ENCODE measurements at places on chromosomes 1 and 21.

DNA sequence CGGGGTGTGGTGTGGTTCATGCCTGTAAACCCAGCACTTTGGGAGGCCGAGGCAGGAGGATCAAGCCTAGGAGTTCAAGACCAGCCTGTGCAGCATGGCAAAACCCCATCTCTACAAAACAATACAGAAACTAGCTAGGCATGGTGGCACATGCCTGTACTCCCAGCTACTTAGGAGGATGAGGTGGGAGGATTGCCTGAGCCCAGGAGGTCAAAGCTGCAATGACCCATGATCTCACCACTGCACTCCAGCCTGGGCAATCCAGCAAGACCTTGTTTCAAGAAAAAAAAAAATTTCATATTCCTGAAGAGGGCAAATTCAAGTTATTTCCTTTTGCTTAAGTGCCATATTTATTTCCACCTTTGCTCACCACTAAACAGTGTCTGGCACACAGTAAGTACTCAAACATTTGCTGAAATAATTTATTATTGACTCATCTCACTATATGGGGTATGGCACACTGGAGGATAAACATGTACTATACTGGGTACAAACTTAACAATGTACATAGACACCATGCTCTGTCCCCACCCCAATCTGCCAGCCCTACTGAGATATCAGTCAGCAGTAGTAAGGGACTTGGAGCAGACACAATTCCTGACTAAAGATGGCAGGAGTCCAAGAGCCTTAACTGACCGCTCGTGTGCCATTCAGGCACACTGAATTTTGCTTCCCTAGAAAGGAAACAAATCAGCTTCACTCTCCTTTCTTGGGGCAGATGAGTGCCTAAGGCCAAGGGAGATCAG, 15.5 kb downstream of the MEAF6 start:
- DNase-seq, result no peak

DNA sequence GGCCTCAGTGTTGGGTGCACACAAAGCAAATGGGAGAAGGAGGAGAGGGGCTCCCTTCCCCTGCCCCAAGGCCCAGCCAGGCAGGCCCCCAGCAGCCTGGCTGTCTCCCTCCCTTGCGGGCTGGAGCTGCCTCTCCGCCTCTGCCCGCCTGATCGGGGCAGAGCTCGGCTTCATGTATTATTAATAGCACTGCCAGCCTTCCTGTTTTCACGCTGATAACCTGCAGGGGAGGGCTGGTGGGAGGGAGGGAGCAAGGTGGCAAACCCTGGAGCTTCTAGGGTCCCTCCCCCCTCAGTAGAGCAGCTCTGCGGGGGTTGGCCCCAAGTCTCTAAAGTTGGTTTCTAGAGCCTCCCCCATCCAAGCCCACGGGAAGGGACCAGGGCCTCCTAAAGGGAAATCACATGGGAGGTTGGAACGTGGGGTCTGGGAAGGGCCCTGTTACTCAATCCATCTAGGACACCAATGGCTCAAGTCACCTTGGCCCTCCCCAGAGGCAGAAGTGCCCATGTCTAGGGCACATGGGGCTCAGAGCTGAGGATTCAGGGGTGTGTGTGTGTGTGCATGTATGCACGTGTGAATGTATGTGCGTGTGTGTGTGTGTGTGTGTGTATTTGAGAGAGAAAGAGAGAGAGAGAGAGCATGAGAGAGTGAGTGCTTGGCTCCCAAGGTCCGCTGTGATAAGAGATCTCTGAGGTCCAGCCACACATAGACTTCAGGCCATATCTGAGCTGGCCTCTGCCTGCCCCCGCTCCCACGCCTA, 21.8 kb upstream of the POU3F1 start:
- DNase-seq, result no peak

GRCh38 chr1:90809996-90810395, 92.9 kb upstream of the BARHL2 start:
- DNase-seq, result no peak

- DNase-seq, result no peak
These were observed 205.8 kb downstream of the PTPRU start for GRCh38 chr1:29441916-29442668.

GRCh38 chr1:167675440-167675839, 45.4 kb downstream of the RCSD1 start:
- DNase-seq, result no peak

DNA sequence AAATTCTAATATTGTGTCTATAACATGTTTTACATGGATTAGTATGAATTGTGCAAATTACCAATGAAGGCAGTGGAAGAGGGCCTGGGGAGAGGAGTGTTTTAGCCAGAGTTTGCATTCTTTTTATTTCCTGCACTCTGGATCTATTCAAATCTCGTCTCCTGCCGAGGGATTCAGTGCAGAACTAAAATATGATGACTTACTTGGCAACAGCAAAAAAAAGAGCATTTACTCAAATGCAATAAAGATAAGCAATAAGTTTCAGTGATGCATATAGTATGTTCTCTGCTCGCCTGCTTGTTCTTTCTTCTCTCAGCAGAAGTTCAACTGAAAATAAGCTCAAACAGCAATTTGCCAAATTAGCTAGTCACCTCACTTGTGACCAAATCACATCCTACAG, 33.4 kb upstream of the NRIP1 start:
- no peak for DNase-seq

DNA sequence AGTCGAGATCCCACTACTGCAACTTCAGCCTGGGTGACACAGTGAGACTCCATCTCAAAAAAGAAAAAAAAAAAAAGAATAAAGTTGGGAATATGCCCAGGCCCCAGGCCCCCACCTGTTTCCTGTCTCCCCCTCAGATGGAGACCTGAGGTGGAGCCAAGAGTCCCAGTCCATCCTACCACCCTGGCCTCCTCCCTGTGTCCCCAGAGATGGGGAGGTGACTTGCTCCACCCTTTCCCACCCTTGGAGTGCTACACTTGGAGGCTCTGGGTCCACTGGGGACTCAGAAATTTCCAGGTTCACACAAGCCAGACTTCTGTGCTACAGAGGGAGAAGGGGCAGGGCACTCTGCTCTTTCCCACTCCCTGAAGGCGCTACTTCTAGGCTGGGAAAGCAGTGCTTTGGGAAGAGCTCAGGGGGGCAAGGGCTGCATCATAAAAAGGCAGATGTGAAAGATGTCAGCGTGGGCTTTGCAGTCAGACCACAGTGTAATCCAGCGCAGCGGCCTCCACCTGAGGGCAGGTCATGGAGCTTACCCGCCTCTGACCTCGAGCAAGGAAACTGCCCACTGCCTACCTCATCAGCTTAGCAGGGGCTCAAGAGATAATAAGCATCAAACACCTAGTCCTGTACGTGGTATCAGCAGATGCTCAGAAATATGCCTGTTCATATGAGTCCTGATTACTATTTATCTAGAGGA, 13.4 kb downstream of the TMEM63A start:
- DNase-seq, result no peak

DNA sequence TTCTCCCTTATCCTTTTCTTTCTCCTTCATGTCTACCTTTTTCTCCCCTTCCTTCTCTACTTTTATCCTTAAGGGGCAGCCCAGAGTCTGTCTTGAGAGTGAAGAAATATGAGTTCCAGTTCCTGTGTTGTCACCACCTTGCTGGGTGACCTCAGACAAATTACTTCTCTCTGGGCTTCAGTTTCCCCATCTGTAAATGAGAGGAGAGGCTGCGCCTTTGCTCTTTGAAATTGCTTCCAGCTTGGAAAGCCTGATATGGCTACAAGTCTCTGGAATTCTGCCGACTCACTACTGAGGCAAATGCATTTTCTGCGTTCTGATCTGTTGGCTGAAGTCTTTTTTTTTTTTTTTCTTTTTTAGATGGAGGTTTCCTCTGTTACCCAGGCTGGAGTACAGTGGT, 119.2 kb downstream of the SYF2 start:
- no peak for DNase-seq

GRCh38 chr21:42651515-42652401, 1.7 kb upstream of the PDE9A start:
- DNase-seq, result no peak

DNA sequence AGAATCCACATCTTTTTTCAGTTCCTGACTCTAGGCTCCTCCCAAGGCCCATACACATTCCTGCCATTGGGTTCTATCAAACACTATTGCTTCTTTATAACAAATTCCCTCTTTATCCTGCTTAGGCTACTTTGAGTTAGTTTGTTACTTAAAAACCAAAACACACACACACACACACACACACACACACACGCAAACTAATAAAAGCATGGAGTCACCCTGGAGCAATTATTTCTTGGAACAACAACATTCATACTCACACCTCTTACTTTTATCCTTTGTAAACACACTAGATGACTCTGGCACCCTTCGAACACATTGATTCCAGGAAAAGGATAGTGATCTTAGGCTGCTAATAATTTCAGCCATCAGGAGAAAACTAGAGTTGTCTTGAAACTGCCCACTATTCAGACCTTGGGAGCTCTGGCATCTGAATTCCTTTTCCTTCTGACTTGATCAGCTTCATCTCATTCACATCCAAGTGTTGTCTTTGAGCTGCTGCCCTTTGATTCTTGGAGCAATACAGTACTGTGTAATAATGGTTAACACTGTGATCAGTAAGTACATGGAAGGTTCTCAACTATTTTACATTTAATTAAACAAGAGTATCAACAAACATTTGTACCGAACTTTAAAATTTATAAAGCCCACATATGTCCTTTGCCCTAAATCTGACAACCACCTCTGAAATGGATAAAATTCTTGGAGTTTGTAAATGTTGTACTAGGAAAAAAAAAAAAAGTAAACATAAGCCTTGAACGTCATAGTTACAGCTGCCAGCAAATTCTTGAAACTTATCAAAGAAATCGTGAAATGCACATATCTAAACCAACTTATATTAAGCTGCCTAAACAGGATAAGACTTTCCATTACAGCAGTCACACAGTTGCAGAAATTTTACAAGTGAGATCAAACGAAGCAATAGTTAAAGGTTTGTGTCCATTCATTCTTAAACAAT, 2.8 kb upstream of the SEC22B start:
- DNase-seq, result no peak

DNA sequence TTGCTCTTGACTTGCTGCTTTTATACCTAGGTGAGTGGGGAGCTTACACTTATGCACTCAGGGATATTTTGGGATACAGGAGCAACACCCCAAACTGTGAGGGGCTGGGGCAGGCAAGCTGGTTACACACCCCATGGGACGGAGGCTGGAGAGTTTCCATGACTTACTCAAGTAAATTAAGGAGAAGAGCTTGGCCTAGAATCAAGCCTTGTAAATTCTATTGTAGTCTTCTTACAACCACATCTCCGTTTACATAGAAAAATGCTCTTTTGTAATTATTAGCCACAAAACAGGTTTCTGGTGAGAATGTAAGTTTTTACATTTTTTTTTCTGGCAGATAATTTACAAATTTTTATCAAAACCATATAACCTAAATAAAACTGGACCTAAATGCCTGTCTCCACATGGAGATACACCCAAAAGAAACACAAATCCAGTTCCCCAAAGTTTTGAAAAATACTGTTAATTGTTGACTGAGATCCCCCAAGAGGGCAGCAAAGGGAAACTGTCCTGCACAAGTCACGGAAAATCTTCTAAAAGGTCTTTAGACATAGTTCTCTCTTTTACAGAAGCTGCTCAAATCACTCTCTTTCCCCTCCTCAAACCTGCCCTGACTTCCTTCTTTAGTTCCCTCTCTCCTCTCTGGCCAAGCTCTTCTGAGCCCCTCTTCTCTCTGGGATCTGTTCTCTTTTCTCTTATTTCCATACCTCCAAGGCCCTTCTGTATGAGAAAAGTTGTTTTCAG, 134.0 kb downstream of the HIVEP3 start:
- no peak for DNase-seq

GRCh38 chr1:3697810-3698209, 45.5 kb downstream of the TP73 start:
- no peak for DNase-seq

DNA sequence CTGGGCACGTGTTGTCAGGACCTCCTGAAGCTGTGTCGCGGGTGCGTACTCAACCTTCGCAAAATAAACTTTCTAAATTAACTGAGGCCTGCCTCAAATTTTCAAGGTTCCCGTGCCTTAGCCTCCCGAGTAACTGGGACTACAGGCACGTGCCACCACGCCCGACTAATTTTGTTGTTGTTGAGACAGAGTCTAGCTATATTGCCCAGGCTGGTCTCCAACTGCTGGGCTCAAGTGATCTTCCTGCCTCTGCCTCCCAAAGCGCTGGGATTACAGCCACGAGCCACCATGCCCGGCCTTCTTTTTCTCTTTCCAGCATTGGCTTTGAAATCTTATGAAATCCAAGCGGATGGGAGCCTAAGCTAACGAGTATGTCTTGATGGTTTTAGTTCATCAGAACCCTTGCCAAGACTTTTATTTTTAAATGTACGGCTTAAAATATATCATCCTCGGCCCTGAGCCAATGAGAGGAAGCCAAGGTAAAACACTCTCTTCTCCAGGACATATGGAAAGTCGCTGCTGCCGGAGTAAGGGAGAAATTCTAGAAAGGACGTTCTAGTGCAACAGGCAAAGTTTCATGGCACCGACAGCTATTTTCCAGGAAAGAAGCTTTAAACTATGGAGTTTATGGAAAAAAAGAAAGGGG, 12.7 kb upstream of the ERVH48-1 start:
- no peak for DNase-seq

- no peak for DNase-seq
These were observed 9.2 kb downstream of the PSRC1 start for GRCh38 chr1:109273570-109274288.

- peak; percentile 15 for DNase-seq
These were observed 796 bp upstream of the TDRKH start for GRCh38 chr1:151790940-151791651.

DNA sequence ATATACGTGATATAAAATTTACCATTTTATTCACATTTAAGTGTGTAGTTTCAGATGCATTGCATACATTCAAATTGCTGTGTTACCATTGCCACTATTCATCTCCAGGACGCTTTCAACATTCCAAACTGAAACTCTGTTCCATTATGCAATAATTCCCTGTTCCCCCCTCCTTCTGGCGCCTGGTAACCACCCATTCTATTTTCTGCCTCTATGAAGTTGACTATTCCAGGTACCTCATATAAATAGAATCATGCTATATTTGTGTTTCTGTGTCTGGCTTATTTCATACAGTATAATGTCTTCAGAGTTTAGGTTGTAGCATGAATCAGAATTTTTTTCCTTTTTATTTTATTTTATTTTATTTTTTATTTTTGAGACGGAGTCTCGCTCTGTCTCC, 41.7 kb downstream of the SLC22A15 start:
- no peak for DNase-seq

DNA sequence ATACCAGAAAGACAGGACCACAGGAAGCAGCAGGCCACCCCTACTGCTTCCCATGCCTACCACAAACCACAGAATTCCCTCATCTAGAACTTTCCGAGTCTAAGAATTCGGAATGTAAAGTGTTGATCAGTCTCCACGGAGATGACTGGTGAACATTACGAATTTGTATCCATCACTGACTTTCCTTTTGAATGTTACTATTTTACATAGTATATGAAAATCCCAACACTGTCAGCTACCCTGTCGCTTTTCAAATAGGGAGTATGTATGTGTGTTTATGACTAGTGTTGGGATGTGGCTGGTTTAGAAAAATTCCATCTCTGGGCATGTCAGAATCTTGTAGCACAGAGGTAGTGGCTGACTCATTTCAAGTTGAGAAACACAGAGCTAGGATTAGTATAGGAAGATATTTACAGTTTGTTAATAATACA, 118.2 kb downstream of the COQ8A start:
- DNase-seq, result no peak

GRCh38 chr1:168330285-168330684, 49.6 kb downstream of the TBX19 start:
- no peak for DNase-seq

- no peak for DNase-seq
These were observed 37.0 kb upstream of the TENT5B start for GRCh38 chr1:27049607-27050006.

GRCh38 chr1:114559356-114559755, 22.1 kb downstream of the BCAS2 start:
- no peak for DNase-seq

GRCh38 chr1:206704226-206704625, 19.5 kb downstream of the MAPKAPK2 start:
- peak; percentile 34 for DNase-seq

Data from activated CD4-positive, alpha-beta T cell treated with anti-CD3 and anti-CD28 coated beads, Interleukin-2, Interleukin-6, amounts not matched to agents 100 ng/mL and 50 ng/mL, durations not matched to agents 16 hours and 8 hours (primary cell).